ENCODE measurements at places on chromosomes 5 and 9.

DNA sequence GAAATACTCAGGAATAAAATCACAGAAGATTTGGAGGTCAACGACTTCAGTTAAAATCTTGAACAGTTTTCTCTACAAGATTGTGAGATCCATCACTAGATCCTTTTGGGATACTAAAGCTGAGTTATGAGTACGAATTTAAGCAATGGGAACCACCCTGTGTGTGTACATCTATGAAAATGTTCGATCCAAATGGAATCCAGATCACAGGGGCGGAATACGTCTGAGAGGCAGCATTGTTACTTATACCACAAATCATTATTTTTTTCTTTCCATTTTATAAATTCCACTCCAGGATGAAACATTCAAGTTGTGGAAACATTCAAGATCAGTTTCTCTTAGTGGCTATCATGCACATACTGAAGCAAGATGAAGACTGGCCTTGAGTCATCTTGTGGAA lies 239.3 kb upstream of the PAPPA start:
- no peak for DNase-seq

- no peak for DNase-seq
Observed at GRCh38 chr9:91384954-91385353, 23.2 kb upstream of the AUH start.

DNA sequence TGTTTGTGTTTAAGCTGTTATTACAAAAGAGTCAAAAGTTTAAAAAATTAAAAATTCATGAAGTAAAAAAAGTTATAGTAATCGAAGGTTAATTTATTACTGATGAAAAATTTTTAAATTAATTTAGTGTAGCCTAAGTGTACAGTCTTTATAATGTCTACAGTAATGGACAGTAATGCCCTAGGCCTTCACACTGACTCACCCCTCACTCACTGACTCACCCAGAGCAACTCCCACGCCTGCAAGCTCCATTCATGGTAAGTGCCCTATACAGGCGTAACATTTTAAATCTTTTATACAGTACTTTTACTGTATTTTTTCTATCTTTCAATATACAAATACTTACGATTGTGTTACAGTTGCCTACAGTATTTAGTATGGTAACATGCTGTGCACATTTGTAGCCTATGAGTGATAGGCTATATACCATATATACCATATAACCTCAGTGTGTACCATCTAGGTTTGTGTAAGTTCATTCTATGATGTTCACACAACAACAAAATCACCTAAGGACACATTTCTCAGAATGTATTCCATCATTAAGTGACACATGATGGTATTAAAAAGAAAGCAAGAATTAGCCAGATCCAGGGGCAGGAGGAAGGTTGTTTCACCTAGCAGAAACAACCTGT lies 40.1 kb downstream of the DCAF10 start:
- DNase-seq = no peak

- DNase-seq = no peak
Observed at GRCh38 chr9:134792627-134793026, 88.0 kb upstream of the FCN2 start.

DNA sequence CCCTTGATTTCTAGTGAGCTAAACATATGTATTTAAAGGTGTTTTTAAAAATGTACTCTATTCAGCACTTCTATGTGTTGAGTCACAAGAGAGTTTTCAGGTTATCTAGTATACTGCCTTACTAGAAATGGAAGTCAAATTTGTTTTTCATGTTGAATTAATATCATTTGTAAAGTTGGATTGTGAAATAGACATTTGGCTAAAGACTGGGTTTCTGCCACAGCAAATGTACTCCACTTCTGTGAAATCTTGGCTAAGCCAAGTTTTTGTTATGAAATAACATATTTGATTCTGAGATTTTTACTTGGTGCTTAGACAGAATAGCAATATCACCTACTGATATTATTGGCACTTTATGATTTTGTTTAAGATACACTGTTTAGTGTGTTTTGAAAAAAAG lies 106.0 kb downstream of the CWC27 start:
- DNase-seq = no peak

DNA sequence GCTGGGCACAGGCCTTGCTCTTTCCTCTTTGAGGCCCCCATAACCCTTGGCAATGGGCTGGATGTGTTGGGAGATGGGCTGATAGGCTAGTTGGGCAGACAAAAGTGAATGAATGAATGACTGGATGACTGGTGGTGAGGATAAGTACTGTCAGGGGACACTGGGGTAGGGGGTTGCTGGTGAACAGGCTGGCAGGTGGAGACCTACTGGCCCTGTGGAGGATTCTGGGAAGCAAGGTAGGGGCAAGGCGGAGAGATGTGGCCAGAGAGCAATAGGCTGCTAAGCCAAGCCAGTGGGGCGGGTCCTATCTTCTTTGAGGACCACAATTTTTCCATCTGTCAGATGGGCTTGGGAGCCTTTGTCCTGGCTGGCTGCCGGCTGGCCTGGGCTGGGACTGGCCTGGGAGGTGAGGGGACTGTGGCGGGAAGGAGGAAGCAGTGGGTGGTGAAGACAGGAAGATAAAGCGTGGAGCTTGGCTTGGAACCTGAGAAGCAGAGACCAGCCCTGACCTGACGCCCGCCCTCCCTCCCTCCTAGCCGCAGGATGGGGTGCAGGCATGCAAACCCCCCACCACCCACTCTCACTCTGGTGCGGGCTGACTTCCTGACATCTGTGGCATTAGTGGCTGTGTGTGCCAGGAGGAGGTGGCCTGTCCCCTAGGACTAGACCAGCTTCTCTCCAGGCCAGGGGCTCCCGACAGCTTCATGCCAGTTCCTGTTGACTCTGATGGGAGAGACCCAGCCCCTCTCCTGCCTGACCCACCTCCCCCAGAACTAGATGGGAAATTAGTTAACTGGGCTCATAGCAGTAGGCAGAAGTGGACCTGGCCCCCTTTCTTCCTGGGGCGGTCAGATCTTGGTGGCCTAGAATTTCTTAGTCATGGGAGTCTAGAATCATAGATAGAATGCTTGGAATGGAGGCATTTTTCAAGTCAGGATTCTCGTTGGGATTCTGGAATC lies 9.5 kb downstream of the CXXC5 start:
- no peak for DNase-seq
